ENCODE measurements at places on chromosomes 11 and 22.

GRCh38 chr11:43693731-43694130, 13.2 kb downstream of the HSD17B12 start:
- DNase-seq: no peak

- DNase-seq: no peak
These were observed 76.7 kb upstream of the WNT7B start for GRCh38 chr22:46053563-46054090.

GRCh38 chr11:64241491-64242374, 838 bp downstream of the FKBP2 start:
- no peak for DNase-seq

GRCh38 chr22:39808081-39808480, 85.5 kb downstream of the ENTHD1 start:
- DNase-seq: no peak

DNA sequence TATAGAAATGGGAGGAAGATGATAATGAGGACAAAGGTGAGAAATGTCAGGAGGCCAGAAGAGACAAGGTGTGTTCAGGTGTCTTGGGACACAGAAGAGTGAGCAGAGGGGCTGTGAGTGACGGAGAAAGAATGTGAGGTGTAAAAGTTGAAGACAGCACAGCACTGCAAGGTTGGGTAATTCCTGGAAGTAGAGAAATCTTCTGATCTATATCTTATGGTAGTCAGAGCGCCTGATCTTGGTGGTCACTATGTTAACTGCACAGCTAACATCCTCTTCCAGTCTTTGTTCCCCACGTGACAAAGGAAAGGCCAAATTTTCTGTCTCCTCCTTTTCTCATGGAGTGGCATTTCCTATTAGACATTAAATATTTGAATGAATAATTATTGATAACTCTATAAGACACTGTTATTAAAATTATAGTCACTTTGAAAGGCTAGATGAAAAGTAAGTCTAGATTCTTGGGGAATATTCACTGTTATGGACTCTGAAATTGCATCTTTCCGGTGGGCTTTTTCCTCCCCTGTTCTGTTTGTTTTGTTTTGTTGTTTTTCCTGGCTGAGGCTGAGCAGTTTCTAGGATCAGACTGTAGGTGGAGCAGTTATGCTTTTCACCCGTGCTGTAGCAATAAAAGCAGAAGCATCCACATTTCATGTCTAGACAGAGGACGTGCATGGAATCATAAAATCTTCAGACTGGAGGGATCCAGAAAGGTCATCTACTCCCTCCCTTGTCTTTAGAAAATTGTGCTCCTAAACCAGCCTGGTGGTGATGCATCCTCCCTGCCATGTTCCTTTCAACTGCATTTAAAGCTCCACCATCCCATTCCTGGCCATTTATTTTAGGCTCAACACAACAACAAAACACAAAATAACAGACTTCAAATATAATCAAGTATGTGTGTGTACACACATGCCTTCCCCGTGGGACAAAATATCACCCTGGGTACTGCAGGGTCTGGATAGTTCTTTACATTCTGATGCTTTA, 26.6 kb downstream of the SC5D start:
- peak; percentile 60 for DNase-seq

GRCh38 chr22:22773979-22774604, 113.5 kb upstream of the IGLL5 start:
- peak; percentile 94 for DNase-seq

- peak; percentile 56 for DNase-seq
These were observed 41.5 kb upstream of the HSPA8 start for GRCh38 chr11:123103326-123103980.

DNA sequence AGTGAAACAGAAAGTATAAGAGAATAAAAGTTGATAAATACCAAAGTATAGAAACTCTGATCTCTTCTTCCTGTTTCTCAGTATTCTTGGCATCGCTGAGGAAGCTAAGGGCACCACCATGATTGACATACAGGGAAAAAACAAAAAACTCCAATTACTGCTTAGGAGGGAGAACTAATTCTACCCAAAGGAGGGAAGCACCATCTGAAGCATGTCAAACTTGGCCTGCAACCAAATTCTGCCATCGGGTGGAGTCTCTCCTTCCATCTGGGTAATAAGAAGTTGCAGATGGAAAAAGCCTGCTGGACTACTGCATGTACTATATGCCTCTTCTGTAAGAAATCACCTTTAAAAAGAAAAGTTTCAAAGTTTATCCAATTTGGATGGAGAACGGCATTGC, 30.5 kb upstream of the PPP2R1B start:
- DNase-seq: peak; percentile 68

DNA sequence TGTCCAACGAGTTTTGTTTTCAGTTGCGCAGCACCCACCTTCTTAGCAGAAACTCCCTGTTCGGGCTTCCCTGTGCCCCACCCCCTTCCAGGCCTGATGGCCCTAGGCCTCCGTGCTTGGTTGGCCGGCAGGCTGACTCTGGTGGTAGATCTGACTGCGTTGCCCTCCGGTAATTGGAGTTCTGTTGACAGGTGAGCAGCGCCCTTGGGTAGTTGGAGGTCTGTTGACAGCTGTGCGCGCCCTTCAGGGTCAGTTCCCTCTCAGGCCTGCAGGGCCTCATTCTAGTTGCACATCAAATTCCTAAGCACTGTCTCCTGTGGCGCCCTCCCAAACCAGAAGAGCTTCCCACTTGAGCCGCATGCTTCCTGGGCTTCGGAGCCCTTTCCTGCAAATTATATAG, 776 bp downstream of the DGCR6 start:
- no peak for DNase-seq

- no peak for DNase-seq
These were observed 34.2 kb upstream of the LMO1 start for GRCh38 chr11:8297781-8298440.

DNA sequence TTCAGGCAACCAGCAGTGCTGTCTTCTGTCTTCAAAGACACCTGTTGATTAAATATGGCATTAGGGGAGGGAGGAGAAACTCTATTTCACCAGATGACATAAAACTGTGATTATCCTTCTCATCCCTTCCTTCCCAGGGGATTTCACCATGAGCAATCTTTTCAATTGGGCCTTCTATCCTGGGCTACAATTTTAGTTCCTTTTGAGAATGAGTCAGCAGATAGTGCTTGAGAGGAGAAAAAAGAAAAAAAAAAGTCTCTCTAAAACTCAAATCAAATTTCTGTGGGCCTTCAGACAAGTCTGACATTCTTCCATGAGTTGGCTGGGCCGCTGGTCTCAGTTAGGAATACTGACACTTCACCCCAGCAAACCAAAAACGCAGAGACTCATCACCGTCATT, 7.2 kb downstream of the FLI1 start:
- DNase-seq: no peak

DNA sequence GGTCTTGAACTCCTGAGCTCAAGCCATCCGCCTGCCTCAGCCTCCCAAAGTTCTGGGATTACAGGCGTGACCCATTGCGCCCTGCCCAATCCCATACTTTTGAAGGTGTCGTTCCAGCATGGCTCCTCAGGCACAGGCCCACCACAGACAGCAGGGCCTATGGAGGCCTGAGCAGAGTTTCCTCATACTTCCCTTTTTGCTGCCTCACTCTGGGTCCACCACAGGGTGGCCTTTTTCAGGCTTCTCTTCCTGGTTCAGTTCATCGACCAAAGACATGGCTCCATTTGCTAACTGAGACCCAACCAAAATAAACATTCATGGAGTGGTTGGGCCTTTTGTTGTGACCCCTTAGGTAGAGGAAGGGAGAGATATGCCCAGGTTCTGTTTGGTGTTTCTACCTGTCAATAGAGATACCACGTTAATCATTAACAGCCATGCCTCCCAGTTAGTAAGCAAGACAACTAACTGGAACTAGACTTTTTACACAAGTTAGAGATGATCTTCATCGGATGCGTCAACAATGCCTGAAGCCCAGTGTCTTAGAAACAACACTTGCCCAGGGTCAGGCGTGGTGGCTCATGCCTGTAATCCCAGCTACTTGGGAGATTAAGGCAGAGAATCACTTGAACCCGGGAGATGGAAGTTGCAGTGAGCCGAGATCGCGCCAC, 35.1 kb downstream of the TRIOBP start:
- peak; percentile 82 for DNase-seq

GRCh38 chr11:59380263-59381059, 21.8 kb downstream of the OR5AN1 start:
- peak; percentile 74 for DNase-seq

DNA sequence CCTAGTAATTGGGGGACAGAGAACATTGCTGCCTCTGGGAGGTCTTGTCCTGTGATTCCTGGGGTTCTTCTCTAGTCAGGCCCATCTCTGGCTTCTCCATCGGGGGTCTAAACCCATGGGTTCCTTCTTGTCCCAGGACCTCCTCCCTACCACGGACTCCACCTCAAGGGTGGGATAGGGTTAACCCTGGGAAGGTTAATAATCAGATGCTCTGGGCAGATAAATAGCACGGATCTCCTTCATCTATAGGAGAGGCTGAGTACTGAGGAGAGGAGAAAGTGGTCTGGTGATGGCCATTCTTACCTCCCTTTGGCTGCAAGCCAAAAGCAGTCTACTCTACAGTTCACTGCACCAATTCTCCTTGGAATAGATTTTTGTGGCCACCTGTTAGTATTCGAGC, 10.5 kb downstream of the HEPHL1 start:
- no peak for DNase-seq

DNA sequence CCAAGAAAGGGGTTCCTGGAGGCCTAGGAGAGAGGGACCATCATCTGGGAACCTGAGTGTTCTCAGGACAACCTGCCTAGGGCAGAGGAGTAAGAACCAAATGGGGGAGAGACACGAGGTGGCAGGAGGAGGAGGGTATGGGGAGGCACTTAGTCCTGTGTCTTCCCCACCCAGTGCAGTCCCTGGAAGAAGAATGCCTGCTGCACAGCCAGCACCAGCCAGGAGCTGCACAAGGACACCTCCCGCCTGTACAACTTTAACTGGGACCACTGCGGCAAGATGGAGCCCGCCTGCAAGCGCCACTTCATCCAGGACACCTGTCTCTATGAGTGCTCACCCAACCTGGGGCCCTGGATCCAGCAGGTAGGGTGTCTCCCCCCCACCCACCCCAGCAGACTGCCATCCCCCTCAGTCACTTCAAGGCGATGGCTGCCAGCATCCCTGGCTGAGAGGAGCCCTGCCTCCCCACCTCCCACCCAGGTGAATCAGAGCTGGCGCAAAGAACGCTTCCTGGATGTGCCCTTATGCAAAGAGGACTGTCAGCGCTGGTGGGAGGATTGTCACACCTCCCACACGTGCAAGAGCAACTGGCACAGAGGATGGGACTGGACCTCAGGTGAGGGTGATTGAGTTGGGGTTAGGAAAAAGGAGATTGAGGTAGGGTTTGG, 3.7 kb upstream of the INPPL1 start:
- no peak for DNase-seq

DNA sequence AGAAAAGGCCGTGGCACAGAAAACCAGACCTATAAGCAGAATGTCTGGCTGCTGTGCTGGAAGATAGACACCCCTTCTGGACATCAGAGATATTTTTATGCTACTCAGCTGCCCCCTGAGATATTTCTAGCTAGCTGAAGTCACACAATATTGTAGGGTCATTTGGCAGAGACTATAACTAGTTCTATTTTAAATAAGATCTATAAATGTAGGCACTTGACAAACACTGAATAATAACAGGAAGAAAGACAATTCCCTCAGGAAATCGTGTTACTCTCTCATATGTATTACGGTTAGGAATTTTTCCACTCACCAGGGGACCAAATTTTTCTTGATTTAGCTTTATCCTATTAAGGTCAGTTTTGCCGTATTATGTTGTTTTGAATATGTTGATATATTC, 845.4 kb downstream of the OPCML start:
- DNase-seq: no peak

DNA sequence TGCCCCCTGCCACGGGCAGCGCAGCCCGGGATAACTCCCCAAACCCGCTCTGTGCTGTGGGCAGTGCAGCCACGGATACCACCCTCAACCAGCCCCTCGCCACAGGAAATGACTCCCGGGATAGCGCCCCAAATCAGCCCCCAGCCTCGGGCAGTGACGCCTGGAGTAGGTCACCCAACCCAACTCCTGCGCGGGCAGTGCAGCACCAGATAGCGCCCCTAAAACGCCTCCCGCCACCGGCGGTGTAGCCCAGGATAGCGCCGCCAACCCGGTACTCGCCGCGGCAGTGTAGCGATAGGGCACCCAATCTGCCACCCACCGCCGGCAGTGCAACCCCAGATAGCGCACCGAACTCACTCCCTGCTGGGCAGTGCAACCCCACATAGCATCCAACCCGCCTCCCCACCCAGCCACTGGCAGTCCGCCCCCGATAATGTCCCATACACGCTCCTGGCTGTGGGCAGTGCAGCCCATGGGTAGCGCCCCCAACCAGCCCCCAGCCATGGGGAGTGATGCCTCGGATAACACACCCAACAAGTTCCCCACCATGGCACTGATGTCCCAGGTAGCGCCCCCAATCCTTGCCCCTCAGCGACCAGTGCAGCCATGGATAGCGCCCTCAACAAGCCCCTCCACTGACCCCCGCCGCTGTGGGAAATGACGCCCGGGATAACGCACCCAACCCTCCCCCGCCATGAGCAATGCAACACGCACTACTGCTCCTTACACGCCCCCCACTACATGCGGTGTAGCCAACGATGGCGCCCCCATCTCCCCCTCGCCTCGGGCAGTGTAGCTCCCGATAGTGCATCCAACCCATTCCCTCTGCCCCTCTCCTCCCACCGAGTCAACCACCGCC, 1.5 kb downstream of the RFPL2 start:
- DNase-seq: no peak

- DNase-seq: no peak
These were observed 138.6 kb downstream of the TEAD1 start for GRCh38 chr11:12812849-12813248.

DNA sequence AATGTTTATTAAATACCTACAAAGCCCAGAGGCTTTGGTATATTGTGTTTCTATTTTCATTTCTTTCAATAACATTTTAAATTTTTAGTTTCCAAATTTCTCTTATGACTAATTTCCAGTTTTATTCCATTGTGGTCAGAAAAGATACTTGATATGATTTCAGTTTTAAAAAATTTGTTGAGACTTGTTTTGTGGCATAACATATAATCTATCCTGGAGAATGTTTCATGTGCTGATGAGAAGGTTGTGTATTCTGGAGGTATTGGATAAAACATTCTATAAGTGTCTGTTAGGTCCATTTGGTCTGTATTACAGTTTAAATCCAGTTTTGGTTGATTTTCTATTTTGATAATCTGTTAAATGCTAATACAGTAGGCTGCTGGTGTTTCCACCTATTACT, 9.8 kb upstream of the RAG1 start:
- DNase-seq: no peak

GRCh38 chr11:33884035-33884434, 7.8 kb downstream of the LMO2 start:
- DNase-seq: no peak

DNA sequence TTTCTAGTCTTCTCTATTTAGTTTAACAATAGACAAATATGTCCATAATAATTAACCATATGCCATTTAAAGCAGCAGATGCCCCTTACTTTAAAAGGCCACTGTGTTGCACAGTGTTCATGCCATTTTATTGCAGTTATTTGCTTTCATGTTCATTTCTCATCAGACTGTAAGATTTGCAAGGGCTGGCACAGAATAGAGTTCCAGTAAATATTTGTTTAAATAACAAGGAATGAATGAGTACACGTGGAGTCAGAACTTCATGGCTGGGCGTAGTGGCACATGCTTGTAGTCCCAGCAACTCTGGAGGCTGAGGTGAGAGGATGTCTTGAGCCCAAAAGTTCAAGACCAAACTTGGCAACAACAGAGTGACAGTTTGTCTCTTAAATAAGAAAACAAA, 1228.6 kb downstream of the LRRC4C start:
- DNase-seq: no peak

GRCh38 chr11:92880381-92880780, 89.1 kb upstream of the MTNR1B start:
- DNase-seq: no peak

GRCh38 chr22:45180146-45180679, 16.5 kb downstream of the NUP50 start:
- DNase-seq: peak; percentile 52

Measured in MV-4-11 (cell line).